Breast epithelium (tissue), 4 donors: ENCODE measurements at places on chromosomes 13 and 19. TPM values are rescaled to one million over a fixed set of nuclear protein-coding genes. Genes with fewer than 3 reads are reported as not detected.
A peak's percentile ranks its signal among the peaks of the same experiment; 100 is the strongest.

Gene ZNF136
- total RNA-seq, result 12.8 TPM

Gene AMH
- total RNA-seq, result not detected

Gene IL12RB1
- 0.98 TPM for total RNA-seq

Gene GRIK5
- 1.9 TPM for total RNA-seq

Gene PSG2
- not detected for total RNA-seq

Gene ADPRHL1
- total RNA-seq, result 1.8 TPM

Gene ZNF491
- 1.6 TPM for total RNA-seq

Gene RASGRP4
- 0.66 TPM for total RNA-seq

DNA sequence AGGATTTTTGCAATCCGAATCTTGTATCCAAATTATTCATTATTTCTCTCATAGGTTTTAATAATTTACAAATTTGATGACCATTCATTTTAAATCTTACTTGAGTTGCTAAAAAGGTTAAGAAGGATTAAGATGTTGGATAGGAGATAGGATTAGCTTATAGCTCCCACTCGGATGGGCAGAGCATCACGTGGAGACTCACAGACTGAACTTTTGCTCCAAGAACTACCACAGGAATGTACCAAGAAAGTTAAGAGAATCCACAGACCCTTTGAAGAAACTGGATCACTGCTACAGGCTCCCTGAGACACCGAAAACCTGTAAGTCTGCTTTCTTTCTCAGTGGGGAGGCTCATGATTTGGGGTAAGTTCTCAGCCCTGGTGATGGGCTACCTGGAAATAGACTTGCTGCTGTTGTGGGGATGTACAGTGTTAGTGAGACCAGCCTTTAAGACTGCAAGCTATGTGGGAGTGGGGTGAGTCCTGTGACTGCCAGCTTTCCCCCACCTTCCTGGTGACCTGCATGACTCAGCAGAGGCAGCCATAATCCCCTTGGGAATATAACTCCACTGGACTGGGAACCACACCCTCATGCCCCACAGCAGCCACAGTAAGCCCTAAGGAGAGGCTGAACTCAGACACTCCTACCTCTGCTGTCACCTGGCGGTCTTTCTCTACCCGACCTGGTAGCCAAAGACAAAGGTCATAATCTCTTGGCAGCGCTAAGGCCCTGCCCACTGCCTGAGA is 1458.0 kb downstream of the OLFM4 start:
- DNase-seq, result no peak

DNA sequence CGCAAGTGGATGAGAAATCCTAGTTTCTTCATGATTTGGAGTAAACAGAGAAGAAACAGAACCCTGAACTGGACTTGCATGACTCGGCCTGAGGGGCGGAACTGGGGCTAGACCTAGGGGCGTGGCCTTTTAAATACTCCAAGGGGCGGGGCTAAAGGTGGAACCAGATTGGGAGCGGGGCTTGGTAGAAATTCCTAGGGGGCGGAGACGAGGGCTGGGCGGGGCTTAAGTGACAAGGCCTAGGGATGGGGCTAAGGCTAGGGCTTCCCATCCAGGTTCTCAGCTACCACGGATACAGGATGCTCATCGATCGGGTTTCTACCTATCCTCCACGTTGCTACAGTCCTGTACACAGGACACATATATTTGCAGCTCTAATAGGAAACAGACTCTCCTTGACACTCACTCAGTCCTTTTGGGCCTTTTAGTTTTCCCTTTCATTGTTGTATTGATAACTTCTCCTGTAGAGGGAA is 372 bp upstream of the ZNF699 start:
- no peak for DNase-seq

DNA sequence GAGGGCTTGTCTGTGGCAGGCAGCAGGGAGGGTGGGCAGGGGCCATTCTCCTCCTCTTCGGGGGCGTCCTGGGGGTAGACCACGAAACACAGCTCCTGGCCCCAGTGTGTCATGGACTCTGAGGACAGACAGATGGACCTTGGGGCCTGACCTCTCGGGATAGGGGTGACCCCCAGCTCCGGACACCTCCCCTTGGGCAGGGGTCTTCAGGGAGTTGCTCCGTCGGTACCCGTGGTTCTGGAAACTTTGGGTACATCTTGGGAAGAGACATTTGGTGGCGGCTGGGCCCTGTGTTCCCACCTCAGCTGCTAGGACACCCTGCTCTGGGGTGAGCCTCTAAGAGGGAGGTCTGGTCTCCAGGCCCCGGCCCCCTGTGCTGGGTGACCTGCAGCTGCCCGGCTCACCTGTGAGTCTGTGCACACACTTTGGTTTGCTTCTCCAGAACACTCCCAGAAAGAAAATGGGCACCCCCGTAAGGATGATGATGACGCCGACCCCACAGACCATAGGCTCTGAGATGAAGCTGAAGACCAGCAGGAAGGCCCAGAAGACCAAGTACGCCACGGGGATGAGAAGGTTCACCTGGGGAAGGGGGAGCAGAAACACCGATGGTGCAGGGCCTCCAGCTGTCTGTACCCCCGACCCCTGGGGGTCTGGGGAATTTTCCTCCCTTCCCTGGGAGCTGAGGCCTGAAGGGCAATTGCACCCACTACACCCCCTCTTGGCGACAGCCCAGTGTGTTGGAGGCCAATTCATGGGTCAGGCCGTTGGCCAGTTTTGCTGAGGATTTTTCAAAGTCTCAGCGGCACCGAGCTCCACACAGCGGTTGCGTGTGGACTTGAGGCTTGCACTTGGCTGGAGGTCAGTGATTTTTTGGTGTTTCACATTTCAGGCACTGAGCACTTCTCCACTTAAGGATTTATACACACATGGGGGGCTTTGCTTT is 15.0 kb downstream of the LRP3 start:
- DNase-seq, result no peak

- DNase-seq, result no peak
Observed at GRCh38 chr19:49820125-49820524, 2.0 kb downstream of the MED25 start.

GRCh38 chr19:32101206-32101605 is 244.2 kb upstream of the ZNF507 start:
- DNase-seq, result no peak

GRCh38 chr19:56840451-56841192 is at the start of the genes PEG3 and ZIM2:
Gene PEG3 (minus strand): TSS chr19:56840726. CDS start chr19:56824655, 16,071 bp downstream.
Gene ZIM2 (minus strand): TSS chr19:56840726. CDS start chr19:56824277, 16,449 bp downstream.
- DNase-seq, result peak; percentile 61

GRCh38 chr19:33406521-33407139 is 33.1 kb downstream of the CEBPG start:
- no peak for DNase-seq

DNA sequence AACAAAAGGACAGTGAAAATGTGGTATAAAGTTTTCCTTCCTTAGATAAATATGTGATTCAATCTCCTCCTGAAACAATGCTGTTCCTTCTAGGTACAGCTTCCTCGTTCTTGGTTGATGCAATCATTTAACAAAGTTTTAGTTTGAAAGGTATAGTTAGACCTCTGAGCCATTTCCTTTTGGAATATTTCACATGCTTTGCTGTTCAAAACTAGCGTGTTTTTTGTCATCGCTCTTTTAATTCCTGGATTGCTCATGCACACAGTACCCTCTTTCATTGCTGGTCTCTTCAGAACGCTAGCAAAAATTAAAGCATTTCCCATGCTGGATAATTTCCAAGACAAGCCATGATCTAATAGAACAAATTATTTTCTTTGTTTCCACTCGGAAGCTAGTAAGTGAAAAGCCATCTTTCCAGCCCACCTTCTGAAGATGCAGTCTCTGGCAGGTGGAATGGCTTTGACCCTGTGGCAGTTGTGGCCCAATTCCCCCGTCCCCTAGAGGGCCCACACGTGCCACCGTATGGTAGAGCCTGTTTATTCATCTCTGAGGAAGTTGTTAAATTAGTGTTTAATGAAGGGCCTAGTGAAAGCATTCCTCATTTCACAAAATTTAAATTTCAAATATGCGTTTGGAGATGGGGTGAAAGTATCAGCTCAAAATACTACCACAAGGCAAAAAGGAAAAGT is 1040.6 kb upstream of the SLC10A2 start:
- no peak for DNase-seq

DNA sequence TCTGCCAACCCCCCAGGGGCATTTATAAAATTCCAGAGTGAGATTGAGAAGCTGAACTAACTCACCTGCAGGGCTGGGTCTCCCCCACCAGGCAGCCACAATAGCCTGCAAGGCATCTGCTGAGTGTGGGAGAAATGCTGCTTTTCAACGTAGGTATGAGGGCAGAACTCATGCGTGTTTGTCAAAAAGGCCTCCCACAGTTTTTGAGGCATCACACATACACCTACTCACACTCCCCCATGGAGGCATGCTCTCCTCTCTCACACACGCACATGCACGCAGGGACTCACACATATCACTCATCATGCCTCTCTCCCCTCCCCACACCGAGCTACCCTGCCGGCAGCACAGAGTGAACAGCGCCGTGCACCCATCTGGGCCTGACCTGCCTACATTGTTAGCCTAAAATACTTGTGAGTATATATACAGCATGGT is 390.5 kb downstream of the FGF9 start:
- no peak for DNase-seq

- no peak for DNase-seq
Observed at GRCh38 chr19:7861619-7862412, 12.4 kb downstream of the PRR36 start.

DNA sequence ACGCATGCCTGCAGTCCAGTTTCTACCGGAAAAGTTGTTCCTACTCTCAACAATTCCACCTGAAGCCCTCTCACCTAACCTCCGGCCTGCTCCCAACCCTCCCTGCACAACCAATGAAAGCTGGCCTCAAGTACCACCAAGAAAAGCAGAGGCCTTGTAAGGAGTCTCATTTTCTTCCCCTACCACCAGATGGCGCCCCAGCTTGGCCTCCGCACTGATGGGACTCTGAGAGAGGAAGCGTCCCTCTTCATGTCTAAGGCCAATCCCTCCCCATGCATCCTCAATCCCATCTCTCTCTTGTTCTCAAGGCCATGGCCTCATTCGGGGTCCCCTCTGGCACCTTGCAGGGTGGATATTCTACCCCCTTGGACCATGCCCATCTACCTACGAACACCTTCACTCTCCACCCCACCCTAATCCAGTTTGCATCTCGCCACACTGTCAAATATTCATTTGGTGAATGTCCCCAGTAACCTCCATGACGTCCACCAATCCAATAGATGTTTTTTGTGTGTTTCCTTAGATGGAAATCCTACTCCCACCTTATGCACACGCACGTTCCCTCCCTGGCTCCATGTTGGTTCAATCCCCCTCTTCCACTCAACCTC is 412.8 kb downstream of the ZNF536 start:
- DNase-seq, result no peak

DNA sequence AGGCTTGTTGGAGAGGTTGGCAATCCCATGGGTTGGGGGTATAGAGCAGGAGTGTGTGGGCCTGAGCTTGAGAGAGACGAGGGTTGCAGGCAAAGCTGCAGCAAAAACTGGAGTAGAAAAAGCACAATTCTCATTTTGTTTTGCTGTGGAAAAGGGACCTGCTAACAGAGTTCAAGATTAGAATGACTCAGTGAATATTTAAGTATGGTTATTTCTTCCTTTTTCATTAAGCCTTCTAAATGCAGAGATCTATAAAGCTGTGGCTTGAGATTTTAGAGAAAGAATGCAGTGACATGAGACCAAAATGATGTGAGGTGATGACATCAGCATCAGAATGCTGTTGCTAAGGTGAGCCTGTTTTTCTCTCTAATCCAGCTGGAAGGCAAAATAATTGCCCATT is 10.8 kb upstream of the MBNL2 start:
- no peak for DNase-seq

GRCh38 chr13:107234319-107235073 is 666.6 kb upstream of the ARGLU1 start:
- no peak for DNase-seq

DNA sequence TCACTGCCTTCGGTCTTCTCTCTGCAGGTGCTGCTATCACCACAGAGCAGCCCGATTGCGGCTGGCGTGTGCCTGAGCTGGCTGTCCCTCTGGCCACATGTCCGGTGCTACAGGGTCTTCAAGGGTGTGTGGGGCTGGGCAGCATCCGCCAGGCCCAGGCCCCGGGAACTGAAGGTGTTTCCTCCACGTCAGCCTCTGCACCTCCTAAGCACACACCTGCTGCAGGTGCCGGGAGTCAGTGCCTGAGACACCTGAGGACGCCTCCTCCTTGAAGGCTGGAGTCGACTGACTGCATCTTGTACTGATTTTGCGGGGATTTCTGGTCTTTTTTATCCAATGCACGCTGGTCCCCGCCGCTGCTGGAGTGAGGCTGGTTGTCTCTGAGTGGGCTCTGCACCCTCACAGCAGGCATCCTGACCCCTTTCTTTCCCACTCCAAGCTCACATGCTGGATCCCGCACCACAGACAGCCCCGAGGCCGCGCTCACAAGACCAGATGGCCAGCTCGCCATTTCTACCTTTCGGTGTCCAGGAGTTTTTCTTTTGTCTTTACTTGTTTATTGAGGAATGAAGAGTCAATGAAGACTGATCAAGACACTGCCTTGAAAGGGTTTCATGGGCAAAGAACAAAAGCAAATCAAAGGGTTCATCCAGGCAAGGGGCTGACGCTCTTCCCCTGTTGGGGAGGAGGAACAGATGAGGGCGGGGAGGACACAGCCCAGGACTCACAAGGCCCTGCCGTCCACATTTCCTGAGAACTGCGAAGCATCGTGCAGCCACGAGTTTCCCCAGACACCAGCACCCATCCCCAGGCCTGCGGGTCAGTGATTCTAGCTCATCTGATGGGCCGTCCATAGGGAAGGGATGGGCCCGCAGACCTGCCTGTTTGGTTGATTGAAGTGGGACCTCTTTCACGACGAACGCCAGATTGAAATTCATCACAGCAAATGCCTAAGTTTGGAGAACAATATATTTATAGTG is 203.8 kb upstream of the SOX1 start:
- no peak for DNase-seq

DNA sequence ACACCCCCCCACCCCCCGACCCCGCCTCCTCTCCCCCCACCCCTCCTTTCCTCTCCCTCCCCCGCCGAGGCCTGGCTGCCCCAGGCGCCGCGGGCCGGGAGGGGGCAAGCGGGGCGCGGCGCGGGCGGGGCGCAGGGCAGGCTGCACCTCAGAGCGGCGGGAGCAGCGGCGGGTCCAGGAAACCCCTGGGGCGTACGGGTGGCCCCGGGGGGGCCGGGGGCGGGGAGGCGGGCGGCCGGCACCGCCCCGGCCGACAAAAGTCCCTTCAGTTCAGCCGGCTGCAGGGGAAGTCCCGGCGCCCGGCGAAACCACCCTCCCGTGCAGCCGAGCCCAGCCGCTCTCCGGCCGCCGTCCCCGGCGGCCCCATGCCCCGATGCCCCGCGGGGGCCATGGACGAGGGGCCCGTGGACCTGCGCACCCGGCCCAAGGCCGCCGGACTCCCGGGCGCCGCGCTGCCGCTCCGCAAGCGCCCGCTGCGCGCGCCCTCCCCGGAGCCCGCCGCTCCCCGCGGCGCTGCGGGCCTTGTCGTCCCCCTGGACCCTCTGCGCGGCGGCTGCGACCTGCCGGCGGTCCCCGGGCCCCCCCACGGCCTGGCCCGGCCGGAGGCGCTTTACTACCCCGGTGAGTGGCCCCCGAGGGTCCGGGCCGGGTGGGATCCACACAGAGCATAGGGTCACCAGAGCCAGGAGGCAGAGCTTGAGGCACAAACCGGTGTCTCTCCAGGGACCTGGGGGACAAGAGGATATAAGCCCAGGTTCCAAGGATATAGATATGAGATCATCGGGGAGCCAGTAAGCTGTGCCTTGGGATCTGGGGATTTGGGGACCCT is at the start of gene BCL3:
Gene BCL3 (plus strand): TSS at position 283 of the 829 bp plus-strand sequence. CDS start 83 bp downstream, at position 366.
- DNase-seq, result peak; percentile 48
